ENCODE measurements at places on chromosomes 5 and 9. TPM values are rescaled to one million over a fixed set of nuclear protein-coding genes. Genes with fewer than 3 reads are reported as not detected.

Gene FOXI1
- not detected for total RNA-seq

Gene ARL14EPL
- total RNA-seq: not detected

Gene PAPPA
- not detected for total RNA-seq

Gene MTX3
- 15.6 TPM for total RNA-seq

Gene C1QTNF2
- total RNA-seq: not detected

DNA sequence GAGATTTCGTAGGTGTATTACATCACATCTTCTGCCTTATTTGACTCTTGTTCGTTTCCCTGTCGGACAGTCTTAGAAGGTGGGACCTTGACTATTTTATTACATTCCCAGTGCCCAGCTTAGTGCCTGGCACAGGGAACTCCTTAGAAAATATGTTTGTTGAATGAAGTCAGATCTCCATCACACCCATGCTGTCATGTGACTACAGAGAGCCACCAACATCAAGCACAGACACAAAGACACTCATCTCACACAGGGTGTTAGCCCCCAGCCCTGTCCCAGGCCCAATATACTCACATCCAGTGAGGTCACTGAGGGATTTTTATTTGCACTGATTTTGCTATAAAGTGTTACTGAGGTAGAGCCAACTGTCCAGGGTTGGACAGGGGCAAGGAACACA is 692 bp upstream of the SRA1 start:
- peaks cover 41% of the 10 kb centered on the region for H3K36me3 ChIP-seq
- peak overlapping the region; percentile 73 for H3K4me3 ChIP-seq
- peak overlapping the region; percentile 90 for H3K27ac ChIP-seq

GRCh38 chr5:138844812-138845513 is 30.2 kb downstream of the LRRTM2 start:
- H3K4me3 ChIP-seq: no peak overlapping the region
- no peak for DNase-seq
- no peak overlapping the region for H3K27ac ChIP-seq
- peaks cover 1% of the 10 kb centered on the region for H3K27me3 ChIP-seq
- H3K4me1 ChIP-seq: peaks cover 10% of the 10 kb centered on the region

- H3K4me1 ChIP-seq: no peaks in the 10 kb centered on the region
- H3K27me3 ChIP-seq: peaks cover 1% of the 10 kb centered on the region
- DNase-seq: no peak
- H3K4me3 ChIP-seq: no peak overlapping the region
Observed at GRCh38 chr5:74401946-74402320, 238.6 kb downstream of the ENC1 start.

DNA sequence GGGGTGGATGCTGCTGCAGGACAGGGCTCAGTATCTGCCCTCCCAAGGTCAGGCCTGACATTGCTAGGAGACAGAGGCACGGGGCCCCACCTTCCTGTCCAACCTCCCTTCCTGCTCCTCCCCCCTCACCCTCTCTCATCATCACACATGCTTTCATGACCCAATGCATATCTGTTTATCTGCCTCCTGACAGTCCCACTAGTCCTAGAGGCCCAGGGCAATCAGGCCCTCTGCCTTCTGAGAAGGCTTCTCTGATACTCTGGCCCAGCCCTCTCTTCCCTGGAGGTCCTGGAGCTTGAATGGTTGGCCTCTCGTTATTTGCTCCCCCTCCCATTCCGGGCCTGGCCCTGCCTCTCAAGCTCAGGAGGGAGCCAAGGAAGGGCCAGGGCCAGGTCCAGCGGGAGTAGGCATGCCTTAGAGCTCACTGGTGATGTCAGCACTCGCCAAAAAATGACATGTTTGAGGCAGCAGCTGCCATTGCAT is 90.6 kb upstream of the SAP30L start:
- DNase-seq: no peak
- no peaks in the 10 kb centered on the region for H3K36me3 ChIP-seq
- peaks cover 18% of the 10 kb centered on the region for H3K4me1 ChIP-seq
- H3K4me3 ChIP-seq: no peak overlapping the region

DNA sequence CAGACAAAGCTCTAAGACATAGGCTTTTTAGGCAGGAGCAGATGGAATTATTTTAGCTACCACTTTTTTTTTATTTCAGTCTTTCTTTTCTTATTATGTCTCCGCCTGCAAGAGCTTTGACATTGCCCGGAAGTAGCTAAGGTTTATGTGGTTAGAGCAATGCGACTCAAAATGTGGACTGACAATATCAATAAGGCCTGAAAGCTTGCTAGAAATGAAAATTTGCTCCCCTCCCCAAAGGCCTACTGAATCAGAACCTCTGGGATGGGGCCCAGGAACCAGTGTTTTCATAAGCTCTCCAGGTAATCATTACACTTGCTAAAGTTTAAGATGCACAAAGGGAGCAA is 81.3 kb downstream of the SUSD1 start:
- DNase-seq: peak; percentile 15
- H3K4me1 ChIP-seq: peaks cover 31% of the 10 kb centered on the region
- no peaks in the 10 kb centered on the region for H3K27me3 ChIP-seq
- peak overlapping the region; percentile 34 for H3K27ac ChIP-seq
- no peak overlapping the region for H3K4me3 ChIP-seq
- H3K36me3 ChIP-seq: peaks cover 6% of the 10 kb centered on the region

- no peak overlapping the region for H3K27ac ChIP-seq
- no peak for DNase-seq
- no peaks in the 10 kb centered on the region for H3K4me1 ChIP-seq
Observed at GRCh38 chr5:89930591-89931392, 478.8 kb downstream of the CETN3 start.

DNA sequence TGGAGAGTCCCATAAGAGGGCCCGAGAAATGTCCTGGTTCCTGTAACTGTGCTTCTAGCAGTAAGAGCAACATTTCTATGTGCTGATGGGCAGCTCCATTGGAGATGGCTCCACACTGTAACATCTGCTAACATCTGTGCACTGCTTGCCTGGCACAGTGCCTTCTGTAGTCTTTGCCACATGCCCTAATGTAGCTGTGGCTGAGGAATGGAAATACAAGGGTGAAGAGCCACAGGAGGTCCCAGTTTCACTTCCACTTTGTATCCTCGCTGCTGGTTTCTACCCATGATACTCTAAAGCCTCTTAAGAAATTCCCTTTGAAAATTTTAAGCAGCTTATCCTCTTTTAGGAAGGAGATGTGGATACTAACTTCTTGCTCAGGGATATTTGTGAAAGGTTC is 97.4 kb downstream of the HOMER1 start:
- peaks cover 5% of the 10 kb centered on the region for H3K4me1 ChIP-seq
- no peak for DNase-seq
- H3K27me3 ChIP-seq: no peaks in the 10 kb centered on the region
- H3K36me3 ChIP-seq: no peaks in the 10 kb centered on the region

GRCh38 chr5:6373081-6373846 is 5.1 kb downstream of the MED10 start:
- peaks cover 43% of the 10 kb centered on the region for H3K4me1 ChIP-seq
- DNase-seq: no peak
- H3K27me3 ChIP-seq: no peaks in the 10 kb centered on the region
- H3K27ac ChIP-seq: no peak overlapping the region
- peaks cover 76% of the 10 kb centered on the region for H3K36me3 ChIP-seq

- peaks cover 11% of the 10 kb centered on the region for H3K4me1 ChIP-seq
- peaks cover 8% of the 10 kb centered on the region for H3K36me3 ChIP-seq
Observed at GRCh38 chr5:150801117-150801927, 22.8 kb downstream of the SMIM3 start.

- H3K4me1 ChIP-seq: no peaks in the 10 kb centered on the region
- no peak overlapping the region for H3K4me3 ChIP-seq
- no peaks in the 10 kb centered on the region for H3K36me3 ChIP-seq
- H3K27me3 ChIP-seq: peaks cover 10% of the 10 kb centered on the region
- no peak for DNase-seq
Observed at GRCh38 chr5:127695346-127695745, 7.8 kb upstream of the CCDC192 start.

DNA sequence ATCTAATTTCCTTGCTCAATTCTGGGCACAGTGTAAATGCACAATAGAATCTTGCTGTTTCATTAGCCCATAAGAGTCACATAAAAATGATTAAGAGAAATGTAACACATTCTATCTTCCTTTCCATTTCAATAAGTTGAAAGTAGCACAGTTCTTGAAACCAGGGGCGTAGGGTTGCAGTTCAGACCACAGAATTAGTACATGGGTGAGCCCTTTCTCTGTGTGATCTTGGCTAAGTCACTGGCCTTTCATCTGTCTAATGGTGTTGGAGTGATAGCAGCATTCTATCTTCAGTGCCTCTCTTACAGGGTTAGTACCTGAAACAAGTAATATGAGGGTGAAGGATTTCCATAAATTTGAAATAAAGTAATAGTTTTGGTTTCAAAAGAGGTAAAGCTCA is 445.3 kb upstream of the ZNF462 start:
- no peaks in the 10 kb centered on the region for H3K27me3 ChIP-seq
- no peak overlapping the region for H3K4me3 ChIP-seq
- DNase-seq: no peak
- peaks cover 13% of the 10 kb centered on the region for H3K4me1 ChIP-seq

DNA sequence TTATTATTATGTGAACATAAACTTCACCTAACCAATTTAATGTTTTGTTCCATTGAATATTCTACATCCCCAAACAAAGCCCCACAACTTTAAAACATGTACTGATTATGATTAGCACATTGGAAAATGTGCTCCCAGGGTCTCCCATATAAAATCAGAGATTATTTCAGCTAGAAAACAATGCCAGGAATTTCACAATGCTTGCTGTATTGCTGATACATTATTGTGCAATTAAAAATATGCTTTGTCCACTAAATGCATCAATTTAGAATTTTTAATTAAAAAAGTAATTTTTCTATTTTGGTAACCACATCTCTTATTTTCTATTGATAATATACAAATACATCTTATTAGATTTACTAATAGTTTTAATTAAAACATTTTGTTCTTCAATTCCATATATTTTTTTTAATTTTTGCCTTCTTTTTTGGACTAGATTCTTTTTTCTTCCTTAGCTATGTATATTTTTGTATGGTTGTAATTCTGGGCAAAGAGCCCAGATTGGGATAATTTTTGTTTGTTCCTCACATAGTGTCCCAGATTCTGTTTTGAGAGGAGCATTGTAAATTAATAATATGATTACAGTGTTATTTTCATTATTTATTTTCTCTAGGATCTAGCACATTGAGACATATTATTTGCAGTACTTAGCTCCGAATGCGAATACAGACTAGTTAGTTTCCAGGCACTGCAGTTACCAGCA is 241.5 kb upstream of the CDH18 start:
- H3K36me3 ChIP-seq: no peaks in the 10 kb centered on the region
- DNase-seq: no peak
- H3K27ac ChIP-seq: no peak overlapping the region
- no peak overlapping the region for H3K4me3 ChIP-seq
- H3K4me1 ChIP-seq: no peaks in the 10 kb centered on the region

DNA sequence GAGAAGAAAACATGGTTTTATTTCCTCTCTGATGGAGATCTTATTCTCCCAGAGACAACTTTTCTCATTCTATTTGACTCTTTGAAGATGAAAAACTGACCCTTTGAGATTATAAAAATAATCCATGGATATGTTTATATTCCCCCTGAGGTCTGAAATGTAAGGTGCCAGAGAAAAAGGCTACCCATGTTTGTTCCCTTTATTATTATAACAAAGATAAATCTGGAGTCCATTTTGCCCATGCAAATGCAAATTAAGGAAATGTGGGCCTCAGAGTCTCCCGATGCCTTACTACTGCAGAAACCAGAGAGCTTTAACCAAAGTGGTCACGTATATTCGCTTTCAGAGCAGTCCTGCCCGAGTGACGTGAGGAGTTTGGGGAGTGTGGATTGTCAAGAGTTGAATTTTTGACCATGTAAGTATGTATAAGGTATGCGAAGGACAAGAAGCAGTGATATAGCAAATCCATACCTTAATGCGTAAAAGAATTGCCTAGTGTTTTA is 312.5 kb downstream of the RASEF start:
- DNase-seq: no peak
- no peaks in the 10 kb centered on the region for H3K27me3 ChIP-seq
- no peaks in the 10 kb centered on the region for H3K36me3 ChIP-seq
- H3K4me1 ChIP-seq: no peaks in the 10 kb centered on the region
- no peak overlapping the region for H3K27ac ChIP-seq

DNA sequence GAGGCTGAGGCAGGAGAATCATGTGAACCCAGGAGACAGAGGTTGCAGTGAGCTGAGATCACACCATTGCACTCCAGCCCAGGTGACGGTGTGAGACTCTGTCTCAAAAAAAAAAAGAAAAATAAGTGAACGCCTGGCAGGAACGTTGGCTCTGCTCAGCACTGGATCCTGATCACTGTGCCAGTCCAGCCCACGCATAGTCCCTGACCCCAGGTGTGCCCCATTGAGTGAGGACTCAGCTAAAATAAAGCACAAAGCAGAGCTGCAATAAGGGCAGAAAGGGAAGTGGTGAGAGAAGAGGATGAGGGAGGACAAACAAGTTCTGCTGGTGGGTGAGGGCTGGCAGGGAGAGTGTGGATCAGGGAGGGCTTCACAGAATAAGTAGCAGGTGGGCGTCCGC is 4.3 kb downstream of the GRHPR start:
- H3K36me3 ChIP-seq: peaks cover 12% of the 10 kb centered on the region
- no peaks in the 10 kb centered on the region for H3K27me3 ChIP-seq
- H3K4me1 ChIP-seq: peaks cover 20% of the 10 kb centered on the region
- no peak for DNase-seq
- H3K4me3 ChIP-seq: no peak overlapping the region

GRCh38 chr5:14326035-14326903 is 183.1 kb downstream of the TRIO start:
- no peak for DNase-seq
- H3K4me1 ChIP-seq: peaks cover 8% of the 10 kb centered on the region
- no peak overlapping the region for H3K4me3 ChIP-seq
- peaks cover 2% of the 10 kb centered on the region for H3K27me3 ChIP-seq
- H3K27ac ChIP-seq: no peak overlapping the region
- H3K36me3 ChIP-seq: no peaks in the 10 kb centered on the region

- DNase-seq: no peak
- H3K4me3 ChIP-seq: no peak overlapping the region
- H3K27ac ChIP-seq: no peak overlapping the region
- H3K36me3 ChIP-seq: no peaks in the 10 kb centered on the region
Observed at GRCh38 chr5:159826351-159827214, 89.7 kb upstream of the ADRA1B start.

DNA sequence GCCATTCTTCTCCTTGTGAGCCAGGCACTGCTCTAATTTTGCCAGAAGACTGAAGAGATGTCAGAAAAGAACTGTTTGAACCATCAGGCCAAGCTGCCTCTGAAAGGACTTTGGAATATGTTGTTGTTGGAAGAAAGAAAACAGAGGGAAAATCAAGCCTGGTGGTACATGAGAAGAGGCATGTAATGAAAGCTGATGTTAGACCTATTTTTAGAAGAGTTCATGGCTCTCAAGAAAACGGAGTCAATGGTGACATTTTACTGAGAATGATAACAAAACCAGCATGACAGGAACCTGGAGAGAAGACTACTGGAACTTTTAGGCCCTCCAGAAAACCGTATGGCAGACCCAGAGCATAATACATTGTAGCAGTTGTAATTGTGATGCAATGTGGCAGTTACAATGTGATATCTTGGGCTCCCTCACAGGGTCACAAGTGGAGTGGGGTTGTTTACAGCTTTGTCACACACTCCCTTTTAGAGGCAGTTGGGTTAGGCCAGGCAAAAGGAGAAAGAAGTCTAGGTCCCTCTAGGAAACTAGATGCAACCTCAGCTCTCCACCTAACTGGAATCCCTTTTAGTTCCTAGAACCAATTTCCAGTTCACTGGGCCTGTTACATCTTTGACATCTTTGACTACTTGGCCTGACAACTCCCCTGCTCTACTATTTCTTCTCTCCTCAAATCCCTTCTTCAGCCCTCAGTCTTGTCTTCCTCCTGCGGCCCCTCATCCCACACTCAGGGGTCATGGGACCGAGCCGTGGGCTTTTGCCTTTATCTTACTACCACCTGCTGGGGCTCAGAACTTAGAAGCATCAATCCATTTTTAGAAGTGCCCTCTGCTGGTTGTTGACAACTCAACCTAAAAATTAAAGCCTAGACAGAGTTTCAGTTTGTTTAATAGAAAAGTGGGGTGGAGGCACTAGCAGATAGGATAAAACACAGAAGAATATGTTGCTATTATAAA is 61.2 kb upstream of the JAK2 start:
- H3K36me3 ChIP-seq: peaks cover 9% of the 10 kb centered on the region
- peaks cover 31% of the 10 kb centered on the region for H3K4me1 ChIP-seq
- H3K27ac ChIP-seq: peak overlapping the region; percentile 74
- peaks cover 2% of the 10 kb centered on the region for H3K27me3 ChIP-seq

Data from activated CD4-positive, alpha-beta T cell treated with anti-CD3 and anti-CD28 coated beads, Interleukin-2, amount 10 ng/mL, durations not matched to agents 7 days and 5 days (primary cell).